ENCODE measurements at places on chromosomes 3 and 15.

DNA sequence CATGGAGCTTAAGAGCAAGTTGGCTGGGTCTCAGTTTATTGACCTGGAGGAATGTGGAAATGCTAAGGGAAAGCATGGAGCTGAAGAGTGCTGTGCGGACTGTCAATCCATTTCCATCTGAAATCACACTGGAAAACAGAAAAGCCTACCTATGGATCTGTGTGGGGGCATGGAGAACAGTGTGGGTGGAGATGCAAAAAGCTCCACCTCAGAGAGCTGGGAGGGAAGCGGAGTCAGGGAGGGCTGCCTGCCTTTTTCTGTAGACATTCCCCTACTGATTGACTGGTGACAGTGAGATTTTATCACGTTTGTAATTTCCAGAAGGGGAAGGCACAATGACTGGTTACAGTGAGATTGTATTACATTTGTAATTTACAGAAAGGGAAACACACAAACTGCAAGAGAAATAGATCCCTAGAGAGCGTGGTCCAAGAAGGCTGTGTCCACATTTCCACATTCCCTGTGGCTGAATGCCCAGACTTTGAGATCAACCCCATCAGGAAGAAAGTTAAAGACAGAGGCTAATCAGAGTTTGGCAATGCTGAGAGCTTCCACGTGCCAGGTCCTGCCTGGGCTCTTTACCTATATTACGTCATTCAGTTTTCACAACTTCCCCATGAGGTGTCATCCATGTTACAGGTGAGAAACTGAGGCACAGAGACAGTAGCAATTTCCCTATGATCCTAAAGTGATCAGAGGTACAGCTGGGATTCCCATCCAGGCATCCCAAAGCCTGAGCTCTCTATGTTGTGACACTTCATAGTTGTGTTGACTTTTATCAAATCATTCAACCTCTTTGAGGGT, 67.7 kb upstream of the NSMCE3 start:
- DNase-seq: no peak

DNA sequence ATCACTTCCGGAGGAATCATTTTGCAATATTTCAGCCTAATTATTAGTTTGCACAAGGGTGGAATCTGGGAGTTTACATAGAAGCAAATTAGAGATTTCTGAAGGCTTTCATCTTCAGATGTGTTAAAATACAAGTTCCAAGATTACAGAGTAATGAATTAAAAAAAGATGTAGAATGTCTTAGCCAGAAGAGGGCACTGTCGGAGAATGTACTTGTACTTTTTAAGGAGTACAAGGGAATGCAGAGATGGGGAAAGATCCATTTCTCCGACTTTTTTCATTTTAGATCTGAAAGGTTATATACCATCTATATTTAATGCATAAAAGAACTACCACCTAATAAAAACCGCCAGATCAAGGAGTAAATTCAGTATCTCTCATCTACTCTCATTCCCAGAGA, 43.1 kb upstream of the WDR5B start:
- no peak for DNase-seq

- DNase-seq: no peak
Measured at GRCh38 chr3:134237454-134238145, 13.1 kb downstream of the RYK start.

DNA sequence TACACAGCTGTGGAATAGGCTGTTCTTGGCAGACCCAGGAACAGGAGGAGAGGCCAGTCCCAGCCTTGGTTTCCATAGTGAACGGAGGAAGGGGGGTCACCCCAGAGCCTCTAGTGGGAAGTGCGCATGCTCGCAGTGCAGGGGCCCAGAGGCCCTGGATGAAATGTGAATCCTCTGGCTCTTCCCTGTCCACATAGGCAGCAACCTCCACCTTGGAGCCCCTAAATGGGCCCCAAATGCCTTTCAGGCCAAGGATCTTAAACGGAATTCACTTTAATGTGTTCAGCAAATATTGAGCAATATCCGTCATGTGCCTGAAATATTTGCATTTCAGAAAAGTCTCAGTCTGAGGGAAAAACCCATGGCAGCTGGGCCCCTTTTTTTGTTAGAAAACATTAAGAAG, 3.3 kb upstream of the NDN start:
- no peak for DNase-seq

GRCh38 chr3:37652851-37653250, 208.8 kb upstream of the CTDSPL start:
- DNase-seq: no peak

- DNase-seq: peak; percentile 37
Measured at GRCh38 chr3:171317171-171317570, 143.0 kb downstream of the TNIK start.

DNA sequence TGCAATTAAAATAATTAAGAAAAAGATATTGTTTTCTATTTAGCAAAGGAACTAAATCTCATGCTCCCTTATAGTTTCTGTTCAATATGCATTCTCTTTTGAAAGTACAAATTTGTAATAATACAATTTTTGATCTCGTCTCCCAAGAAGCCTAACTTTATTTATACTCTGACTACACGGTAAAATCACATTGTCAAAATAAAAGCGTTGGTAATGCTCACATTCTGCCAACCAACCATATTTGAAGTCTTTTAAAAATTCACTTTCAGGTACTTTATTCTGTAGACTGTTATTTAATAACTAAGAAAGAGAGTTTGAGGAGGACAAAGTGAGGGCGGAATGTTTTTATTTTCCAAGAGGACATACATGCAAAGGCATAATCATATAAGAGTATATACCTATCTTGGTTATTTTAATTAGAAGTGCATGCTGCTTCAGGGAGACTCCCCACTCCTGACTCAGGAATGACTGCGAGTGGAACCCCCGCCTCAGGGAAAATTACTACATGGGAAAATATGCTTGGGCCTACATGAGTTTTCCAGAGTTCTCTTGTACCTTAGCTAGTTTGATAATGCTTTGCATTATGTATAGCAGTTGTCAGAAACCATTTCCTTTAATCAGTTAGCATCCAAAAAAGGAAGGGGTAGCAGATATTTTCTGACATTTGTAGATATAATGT, 19.3 kb downstream of the MBNL1 start:
- no peak for DNase-seq

DNA sequence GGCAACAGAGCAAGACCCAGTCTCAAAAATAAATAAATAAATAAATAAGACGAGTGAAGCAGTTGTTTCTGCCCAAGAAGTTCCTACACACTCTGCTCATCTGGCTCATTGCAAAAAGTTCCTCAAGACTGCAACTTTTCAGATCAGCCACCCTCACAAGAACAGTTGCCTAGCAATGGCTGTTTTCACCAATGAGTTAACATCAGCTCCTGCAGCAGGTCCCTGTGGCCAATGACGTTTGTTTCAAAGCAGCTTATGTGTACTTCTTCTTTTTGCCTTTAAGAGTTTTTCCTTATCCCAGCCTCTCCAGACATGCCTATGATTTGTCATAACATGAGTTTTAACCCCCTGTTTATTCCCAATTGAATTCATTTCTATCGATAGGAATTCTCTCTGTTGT, 118.4 kb upstream of the SPRED1 start:
- DNase-seq: no peak

DNA sequence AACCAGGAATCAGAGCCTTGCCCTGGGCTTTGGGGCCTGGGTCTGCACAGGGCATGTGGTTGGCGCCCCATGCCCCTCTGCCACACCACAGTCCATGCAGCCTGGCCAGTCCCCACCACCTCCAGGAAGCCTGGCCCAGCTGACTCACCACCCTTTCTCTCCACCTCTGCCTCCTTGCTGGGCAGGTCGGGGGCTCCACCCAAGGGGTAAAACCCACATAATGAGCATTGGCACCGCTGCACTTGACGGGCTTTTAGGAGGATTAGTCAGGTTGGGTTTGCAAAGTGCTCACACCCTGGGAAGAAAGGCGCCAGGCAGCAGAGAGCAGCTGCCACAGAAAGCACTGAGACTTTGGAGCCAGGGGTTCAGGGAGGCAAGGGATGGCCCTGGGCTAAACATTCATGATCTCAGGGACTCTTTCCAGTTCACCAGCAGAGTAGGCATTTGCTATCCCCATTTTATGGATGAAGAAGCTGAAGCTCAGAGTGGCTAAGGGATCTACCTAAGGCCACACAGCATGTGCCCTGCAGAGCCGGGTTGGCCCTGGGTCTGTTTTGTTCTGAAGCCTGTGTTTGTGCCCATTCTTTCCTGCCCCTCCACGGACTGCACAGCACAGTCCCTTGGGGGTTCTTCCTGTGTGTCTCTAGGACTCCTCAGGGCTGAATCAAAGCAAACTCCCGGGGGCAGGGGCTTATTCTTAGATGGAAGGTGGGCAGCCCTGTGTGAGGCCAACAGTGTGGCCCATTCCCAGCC, 113.4 kb downstream of the ETFA start:
- no peak for DNase-seq

DNA sequence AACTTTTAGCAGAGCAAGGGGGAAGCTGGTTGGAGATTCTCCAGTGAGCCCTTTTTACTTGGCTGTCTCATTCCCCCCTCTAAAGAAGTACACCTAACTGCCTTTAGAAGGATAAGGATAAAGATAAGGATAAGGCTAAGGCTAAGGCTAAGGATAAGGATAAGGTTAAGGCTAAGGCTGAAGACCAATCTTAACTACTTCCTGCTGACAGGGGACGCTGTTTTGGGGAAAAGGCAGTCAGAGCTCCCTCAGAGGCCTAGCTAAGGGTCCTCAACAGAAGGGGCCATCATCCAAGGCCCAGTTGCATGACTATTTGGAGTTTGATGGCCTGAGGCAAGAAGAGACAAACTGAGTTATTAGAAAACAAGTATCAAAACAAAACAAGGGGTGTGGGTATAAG, 94.3 kb upstream of the ARPP21 start:
- DNase-seq: no peak

- DNase-seq: peak; percentile 92
Measured at GRCh38 chr15:101128221-101129015, 123.4 kb downstream of the CHSY1 start.

DNA sequence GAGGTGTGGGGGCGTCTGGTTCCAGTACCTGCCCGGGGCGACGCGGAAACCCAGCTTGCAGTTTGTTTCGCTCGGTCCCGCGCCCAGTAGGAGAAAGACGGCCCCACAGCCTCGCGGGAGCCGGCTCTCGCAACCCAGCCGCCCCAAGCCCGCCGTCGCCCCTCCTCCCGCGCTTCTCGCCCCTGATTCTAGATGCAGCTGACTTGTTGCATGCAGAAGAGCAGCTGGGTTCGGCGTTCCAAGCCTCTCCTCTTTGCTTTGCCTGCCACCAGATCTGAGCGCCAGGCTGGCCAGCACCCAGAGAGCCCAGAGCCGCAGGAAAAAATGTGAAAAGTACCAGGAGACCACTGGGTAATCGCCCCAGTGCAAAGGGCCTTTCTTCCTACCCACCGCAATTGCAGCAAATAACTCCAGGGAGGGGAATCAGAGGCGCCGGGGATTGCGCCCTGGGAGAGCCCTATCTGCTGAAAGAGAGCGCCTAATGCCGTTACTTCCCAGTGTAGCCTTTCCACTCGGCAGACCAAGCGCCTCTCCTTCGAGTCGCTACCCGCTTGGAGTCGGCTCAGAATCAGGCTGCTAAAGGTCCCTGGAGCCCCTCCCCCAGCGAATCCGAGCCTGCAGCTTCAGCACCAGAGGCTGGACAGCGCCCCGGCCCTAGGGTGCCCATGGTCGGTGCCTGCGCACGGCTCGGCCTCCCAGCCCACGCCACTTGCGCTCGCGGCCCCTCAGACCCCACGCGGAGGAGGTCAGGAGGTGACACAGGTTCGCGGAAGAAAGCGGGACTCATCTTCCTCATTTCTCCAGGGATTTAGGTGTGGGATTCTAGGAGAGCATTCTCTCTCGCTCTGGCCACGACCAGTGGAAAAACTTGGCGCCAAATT, 15.7 kb upstream of the AEN start:
- peak; percentile 11 for DNase-seq

DNA sequence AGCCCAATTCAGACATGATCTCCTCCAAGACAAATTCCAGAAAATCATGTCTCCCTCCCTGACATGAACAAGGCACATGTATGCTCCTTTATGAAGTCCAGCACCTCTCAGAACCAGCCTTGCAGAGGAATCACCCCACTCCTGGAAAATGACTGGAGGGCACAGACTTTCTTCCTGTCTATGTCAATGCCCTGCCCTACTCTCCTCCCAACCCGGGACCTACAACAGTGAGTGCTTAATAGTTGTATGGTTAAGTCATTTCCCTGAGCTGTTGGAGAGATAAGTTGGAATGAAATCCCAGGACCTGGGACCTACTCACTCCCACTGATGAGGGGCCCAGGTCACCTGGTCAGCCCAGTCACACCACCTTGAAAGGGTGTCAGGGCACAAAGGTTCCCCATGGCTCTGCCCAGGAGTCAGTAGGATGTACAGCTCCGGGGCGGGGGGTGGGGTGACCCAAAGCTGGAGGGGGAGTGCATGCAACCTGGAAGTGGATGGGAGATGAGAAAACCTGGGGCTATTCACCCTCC, 80.1 kb upstream of the HERC1 start:
- DNase-seq: no peak

DNA sequence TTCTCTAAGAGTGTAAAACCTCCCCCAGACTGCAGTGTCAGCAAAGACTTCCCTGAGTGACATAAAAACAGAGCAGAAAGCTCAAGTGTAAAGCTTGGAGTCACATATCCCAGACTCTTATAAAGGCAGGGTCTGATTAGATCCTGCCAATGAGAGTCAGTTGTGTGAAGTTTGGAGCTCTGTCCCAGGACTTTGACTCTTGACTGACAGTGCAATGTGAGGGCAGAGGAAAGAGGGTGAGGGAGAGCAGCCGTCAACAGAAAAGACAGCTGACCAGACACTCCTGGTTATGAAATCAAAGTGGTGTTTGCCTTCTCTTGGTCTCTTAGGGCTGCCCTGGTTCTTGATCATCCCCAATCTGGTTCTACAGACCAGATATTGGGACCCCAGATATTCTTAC, 393.2 kb downstream of the ERC2 start:
- DNase-seq: no peak

- no peak for DNase-seq
Measured at GRCh38 chr3:36681867-36682266, 82.5 kb downstream of the DCLK3 start.

- no peak for DNase-seq
Measured at GRCh38 chr3:82353306-82354171, 592.1 kb upstream of the GBE1 start.

GRCh38 chr3:48863122-48863521, 15.4 kb upstream of the PRKAR2A start:
- DNase-seq: no peak

GRCh38 chr3:100533176-100533575, 40.8 kb downstream of the TMEM45A start:
- DNase-seq: no peak

DNA sequence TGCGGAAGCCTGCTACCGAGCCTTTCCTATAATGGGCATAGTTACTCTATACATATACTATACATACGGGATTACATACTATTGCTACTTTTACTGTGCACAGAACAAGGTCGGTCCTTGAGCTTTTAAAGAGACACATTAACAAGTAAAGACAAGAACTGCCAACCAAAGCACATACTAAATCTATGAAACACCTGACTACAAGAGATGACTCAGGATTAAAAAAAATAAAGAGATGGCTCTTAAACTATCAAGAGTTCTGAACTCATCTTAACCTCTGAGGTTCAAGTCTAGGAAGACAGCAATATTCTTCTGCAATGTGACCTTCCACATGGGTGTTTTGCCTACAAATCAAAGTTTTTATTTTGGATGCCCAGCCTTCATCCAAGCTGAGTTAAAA, 106.8 kb downstream of the TNIK start:
- DNase-seq: no peak

GRCh38 chr3:10397879-10398278, 77.0 kb upstream of the SEC13 start:
- DNase-seq: no peak

Measured in brain microvascular endothelial cell (primary cell).